ENCODE measurements at places on chromosomes 6 and 20.

DNA sequence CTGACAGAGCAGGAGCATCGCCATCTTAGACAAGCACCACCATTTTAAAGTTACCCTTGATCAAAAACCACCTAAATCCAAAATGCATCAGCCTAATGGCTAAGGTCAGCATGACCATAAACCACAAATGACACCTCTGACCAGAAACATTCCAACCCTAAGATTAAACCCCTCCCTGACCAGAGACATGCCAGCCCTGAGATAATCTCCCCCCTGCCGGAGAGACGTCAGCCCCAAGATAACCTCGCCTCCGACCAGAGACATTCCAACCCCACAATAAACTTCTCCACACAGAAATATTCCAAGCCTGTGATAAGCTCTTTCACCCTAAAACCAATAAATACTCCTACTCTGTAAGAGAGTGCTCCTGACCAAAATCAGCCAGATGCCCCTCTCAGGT is 53.5 kb downstream of the PXDC1 start:
- no peak for DNase-seq

GRCh38 chr6:88211446-88211845 is 45.3 kb upstream of the CNR1 start:
- DNase-seq: no peak

DNA sequence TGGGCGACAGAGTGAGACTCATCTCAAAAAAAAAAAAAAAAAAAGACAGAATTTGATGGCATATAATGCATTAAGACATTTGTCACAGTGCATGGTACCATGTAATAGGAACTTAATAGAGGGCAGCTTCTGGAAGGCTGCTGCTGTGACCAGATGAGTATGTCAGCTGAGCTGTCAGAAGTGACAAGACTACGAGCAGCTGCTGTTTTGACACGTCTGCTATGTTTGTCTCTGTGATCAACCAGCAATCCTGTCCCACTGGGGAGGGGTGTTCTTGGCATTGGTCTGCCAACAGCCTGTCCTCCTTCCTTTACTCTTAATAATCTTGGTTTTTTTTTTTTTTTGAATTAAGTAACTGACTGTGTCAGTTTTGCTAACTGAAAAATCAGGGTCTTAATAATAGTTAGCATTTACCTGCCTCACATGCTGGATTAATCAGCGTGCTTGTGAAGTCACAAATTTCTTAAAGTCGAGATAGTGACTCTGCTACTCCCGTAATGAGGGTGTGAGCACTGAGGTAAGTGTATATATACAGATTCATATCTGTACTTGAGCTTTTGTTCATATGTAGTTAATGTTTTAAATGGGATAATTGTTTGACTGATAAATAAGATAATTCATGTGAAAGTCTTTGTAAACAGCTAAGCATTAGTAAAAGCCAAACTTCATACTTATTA is 152.4 kb downstream of the BMP2 start:
- no peak for DNase-seq

DNA sequence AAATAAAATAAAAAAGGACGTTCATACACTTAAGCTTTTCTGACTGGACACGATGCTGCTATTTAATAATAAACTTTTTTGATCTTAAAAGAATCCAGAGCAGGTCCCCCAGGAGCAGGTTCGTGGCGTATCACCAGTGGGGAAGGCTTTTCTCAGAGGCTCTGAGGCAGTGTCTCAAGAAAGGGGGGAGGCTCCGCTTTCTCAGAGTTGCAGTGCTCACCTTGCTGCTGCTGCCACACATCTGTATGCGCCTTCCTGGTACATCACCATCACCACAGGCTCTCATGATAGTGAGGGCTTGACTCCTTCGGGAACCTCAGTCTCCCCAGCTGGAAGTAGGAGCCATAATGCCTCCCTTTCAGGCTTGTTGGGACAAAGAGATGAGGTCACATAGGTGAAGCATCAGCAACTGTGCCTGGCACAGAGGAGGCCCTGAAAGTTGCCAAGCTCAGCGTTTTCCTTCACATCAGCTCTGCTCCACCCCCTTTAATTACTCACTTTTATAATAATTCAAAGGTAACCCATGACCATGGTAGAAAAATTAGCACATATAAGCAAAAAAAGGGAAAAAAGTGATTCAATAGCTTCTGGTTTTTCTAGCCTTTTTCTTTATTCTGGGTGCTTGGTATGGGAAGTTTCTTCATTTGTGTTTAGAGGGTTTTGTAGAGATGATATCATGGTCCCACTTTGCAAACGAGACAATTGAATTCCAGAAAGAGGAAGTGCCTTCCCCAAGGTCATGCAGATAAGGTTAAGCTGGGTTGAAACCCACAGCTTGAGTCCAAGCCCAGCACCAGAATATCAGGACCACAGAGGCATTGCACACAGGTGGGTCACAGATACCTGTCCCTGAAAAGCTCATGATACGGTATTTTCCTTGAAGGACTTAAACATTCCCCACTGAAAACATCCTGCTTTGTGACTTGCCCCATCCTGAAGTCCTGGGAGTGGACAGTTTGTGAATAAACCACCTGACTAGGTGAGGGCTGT is 24.5 kb downstream of the SRSF3 start:
- no peak for DNase-seq

DNA sequence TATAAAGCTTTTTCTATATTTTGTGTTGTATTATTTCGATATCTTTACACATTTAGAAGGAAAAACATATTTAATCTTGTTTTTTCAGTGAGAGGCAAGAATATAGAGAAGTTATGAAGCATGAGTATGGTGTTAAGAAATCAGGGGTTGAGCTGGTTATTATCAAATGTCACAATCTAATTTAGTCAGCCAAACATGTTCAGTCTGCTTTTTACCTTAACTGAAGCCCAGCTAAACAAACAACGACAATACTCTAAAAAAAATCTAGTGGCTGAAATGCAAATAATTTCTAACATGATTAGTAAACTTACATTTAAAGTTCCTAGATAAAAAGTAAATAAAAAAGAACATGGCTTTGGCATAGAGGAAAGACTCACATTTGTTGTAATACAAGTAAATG is 433.8 kb upstream of the NRSN1 start:
- DNase-seq: no peak

DNA sequence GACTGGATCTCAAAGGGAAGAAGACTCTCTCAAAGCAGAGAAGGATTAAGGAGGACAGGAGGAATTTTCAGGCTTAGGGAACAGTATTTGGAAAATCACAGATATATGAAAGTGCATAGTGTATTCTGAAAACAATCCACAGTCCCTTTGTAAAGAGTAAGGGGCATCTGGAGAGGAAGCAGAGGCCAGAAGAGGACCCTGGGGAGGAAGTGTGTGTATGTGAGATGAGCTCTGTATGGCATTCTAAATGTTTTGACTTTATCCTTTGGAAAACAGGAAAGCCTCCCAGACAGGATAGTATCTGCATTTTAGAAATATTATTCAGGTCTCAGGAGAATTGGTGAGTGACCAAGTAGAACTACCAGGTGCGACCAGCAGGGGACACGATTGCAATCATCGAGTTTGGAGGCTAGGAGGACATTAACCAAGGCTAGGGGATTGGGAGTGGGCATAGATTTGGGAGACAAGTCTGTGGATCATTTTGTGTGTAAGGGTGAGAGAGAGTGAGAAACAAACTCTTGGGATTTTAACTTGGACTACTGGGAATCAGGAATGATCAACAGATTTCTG is 38.3 kb upstream of the FAM184A start:
- no peak for DNase-seq

DNA sequence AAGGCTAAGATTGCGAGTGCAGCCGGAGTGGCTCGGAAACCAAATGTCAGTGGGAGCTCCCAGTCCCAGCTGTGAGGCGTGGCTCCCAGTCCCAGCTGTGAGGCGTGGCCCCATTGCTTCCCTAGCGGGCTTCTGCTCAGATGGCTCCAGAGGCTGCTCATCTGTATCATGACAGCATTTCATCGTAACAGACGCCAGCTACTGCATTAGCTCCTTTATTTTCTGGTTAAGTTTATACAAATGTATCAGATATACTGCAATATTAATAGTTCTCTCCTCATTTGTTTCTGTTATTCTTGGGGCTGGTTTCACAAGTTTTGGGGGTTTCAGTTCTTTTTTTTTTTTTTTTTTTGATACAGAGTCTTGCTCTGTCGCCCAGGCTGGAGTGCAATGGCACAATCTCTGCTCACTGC is 34.7 kb upstream of the TBXT start:
- DNase-seq: no peak

DNA sequence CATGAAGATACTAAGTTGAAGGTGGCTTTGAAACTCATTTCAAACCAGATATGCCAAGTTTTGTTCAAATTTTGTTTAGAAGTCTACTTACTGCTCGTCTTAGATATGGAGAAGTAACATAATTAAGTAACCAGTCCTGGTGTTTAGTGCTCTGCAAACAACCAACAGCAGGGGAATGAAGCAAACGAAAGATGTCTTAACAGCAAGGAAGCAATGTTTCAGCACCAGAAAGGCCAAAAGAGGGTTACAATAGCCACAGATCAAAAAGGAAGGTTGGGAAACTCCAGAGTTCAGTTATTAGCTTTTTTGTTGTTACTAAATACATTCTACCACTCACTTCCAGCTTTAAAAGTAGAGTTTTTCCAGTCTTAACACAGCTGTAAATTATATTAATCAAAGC is 45.1 kb downstream of the LHFPL5 start:
- no peak for DNase-seq

DNA sequence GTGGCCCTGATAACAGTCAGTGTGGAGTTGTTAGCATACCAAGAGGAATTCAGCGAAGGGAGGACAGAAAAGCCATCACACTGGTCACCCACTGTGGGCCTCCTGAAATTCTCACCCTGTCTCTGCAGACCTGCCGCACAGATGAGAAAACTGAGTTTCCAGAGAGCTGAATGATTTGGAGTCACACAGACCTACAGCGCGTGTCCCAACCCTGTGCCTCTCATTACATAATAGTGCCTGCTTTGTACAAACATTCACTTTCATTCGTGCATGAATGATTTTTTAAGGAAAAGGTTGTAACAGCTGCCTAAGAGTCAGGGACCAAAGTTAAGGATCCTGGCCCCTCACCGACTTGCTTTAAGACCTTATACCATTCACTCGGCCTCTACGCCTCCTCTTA is 62.7 kb downstream of the THBS2 start:
- DNase-seq: no peak

- DNase-seq: no peak
Measured at GRCh38 chr6:133040094-133040802, 200.9 kb upstream of the EYA4 start.

DNA sequence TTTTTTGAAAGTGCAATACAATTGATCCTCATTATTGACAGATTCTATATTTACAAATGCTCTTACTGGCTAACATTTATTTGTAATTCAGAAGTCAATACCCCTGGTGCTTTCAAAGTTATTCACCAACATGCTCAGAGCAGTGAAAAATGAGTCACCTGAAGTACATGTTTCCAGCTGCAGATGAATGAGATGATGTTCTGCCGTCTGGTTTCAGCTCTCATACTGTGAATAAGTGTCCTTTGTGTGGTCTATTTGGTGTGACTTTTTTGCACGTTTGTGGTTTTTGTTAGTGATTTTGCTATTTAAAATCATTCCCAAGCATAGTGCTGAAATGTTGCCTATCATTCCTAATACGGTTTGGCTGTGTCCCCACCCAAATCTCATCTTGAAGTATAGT is 22.3 kb upstream of the EYA4 start:
- DNase-seq: no peak

GRCh38 chr6:14123386-14124111 is 6.0 kb downstream of the CD83 start:
- no peak for DNase-seq

DNA sequence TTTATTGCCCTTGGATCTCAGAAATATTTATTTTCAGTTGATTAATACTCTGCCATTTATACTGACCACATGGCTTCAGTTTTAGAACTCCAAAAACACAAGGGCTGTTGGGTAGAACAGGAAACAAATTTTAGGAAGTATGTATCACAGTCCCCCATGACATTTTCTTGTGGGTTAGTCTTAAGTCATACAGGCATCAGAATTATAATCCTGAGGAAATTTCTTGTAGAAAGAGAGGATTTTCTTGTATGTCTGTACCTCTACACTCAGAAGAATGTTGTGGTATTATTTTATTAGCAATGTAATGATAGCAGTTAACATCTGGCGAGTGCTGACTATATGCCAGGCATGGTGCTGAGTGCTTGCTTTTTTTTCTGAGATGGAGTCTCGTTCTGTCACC is 302.9 kb downstream of the CLIC5 start:
- no peak for DNase-seq

- DNase-seq: no peak
Measured at GRCh38 chr6:28224131-28225055, 682 bp upstream of the ZSCAN9 start.

DNA sequence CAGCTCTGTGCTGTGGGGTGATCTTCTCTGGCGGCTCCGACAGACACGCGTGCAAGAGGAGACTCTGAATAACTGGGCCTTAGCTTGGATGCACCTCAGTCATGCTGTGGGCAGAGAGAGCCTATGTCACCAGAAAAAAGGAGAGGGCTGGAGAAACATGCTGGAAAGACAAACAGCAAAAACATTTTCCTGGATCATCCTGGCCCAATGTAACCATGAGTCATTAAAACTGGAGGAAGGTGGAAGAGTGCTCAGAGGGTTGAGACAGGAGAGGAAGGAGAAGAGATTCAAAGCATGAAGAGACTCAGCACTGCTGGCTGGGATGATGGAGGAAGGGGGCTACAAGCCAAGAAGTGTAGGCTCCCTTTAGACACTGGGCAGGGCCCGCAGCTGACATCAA is 292.0 kb downstream of the CDH26 start:
- DNase-seq: no peak

DNA sequence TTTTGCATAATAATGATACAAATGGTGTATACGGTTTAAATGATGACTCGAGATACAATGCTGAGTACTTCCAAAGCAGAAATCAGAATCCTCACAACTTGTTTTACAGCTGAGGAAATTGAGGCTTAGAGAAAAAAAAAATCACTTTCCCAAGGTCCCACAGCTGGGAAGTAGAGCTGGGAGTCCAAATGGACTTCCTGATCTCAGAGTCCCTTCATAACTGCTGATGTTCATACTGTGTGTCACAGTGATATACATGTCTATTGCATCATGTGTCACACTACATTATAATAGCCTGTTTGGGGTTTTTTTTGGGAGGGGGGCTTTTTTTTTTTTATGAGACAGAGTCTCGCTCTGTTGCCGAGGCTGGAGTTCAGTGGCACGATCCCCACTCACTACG is 8.5 kb downstream of the HM13 start:
- DNase-seq: no peak

GRCh38 chr20:37640600-37641561 is 52.9 kb upstream of the CTNNBL1 start:
- peak; percentile 88 for DNase-seq

Data from spleen (tissue), 13 donors.